ENCODE measurements at places on chromosomes 2 and 18. TPM values are rescaled to one million over a fixed set of nuclear protein-coding genes. Genes with fewer than 3 reads are reported as not detected.

The LRRC30 gene
- not detected for total RNA-seq

The TMEM37 gene
- 1.5 TPM for total RNA-seq

The ALLC gene
- not detected for total RNA-seq

The ACADL gene
- not detected for total RNA-seq

The SCYGR4 gene
- not detected for total RNA-seq

The CETN1 gene
- not detected for total RNA-seq

The C2orf80 gene
- total RNA-seq = not detected

The TMEM169 gene
- total RNA-seq = 0.35 TPM

The FEV gene
- total RNA-seq = not detected

The UGT1A3 gene
- 0.19 TPM for total RNA-seq

The SLC19A3 gene
- total RNA-seq = 2.9 TPM

The TTN gene
- total RNA-seq = 0.01 TPM

The SAG gene
- not detected for total RNA-seq

The RAX gene
- total RNA-seq = not detected

The DES gene
- 0.18 TPM for total RNA-seq

The MBD5 gene
- total RNA-seq = 8.4 TPM

The UGT1A4 gene
- total RNA-seq = not detected

The GKN2 gene
- 4.3 TPM for total RNA-seq

The PMAIP1 gene
- total RNA-seq = 12.9 TPM

The AFF3 gene
- not detected for total RNA-seq

The STARD6 gene
- not detected for total RNA-seq

The LYPD6 gene
- 0.19 TPM for total RNA-seq

The ATP6V1B1 gene
- 2.0 TPM for total RNA-seq

The ARHGAP15 gene
- total RNA-seq = not detected

The SPHKAP gene
- total RNA-seq = 0.02 TPM

The IMMT gene
- total RNA-seq = 103 TPM

The TYMS gene
- total RNA-seq = 192 TPM

The SLC5A7 gene
- total RNA-seq = not detected

The LIMS4 gene
- 0.62 TPM for total RNA-seq

The C18orf54 gene
- 4.0 TPM for total RNA-seq

The FAM161A gene
- 5.0 TPM for total RNA-seq

The ERBB4 gene
- not detected for total RNA-seq

The CCDC150 gene
- 5.6 TPM for total RNA-seq

The TMEFF2 gene
- 0.33 TPM for total RNA-seq

The INHBB gene
- total RNA-seq = 25.0 TPM
